ENCODE measurements at places on chromosomes 2 and 18. TPM values are rescaled to one million over a fixed set of nuclear protein-coding genes. Genes with fewer than 3 reads are reported as not detected.

The DSG2 gene
- total RNA-seq = 1.7 TPM

The ALPP gene
- not detected for total RNA-seq

DNA sequence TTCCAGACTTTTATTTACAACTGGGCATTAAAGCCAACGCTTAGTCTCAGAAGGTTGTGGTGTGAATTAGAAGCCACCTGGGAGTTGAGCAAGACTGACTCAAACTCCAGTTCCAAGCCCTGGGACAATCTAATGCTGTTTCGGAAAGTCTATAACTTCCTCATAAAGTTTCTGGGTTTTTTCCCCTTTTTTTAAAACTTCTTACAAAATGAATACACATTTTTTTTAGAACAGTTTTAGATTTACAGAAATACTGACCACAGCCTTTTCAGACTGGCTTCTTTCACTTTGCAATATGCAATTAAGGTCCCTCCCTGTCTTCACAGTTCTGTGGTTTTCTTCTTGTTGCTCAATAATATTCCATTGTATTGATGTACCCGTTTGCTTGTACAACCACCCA lies 115.9 kb upstream of the TWIST2 start:
- no peaks in the 10 kb centered on the region for H3K36me3 ChIP-seq
- H3K4me1 ChIP-seq = peaks cover 19% of the 10 kb centered on the region
- no peaks in the 10 kb centered on the region for H3K27me3 ChIP-seq
- no peak for DNase-seq
- H3K27ac ChIP-seq = no peak overlapping the region
- H3K4me3 ChIP-seq = no peak overlapping the region

GRCh38 chr2:23311186-23311585 lies 73.8 kb upstream of the KLHL29 start:
- H3K27me3 ChIP-seq = peaks cover 13% of the 10 kb centered on the region
- H3K4me3 ChIP-seq = no peak overlapping the region
- H3K27ac ChIP-seq = no peak overlapping the region
- H3K4me1 ChIP-seq = no peaks in the 10 kb centered on the region
- no peaks in the 10 kb centered on the region for H3K36me3 ChIP-seq

DNA sequence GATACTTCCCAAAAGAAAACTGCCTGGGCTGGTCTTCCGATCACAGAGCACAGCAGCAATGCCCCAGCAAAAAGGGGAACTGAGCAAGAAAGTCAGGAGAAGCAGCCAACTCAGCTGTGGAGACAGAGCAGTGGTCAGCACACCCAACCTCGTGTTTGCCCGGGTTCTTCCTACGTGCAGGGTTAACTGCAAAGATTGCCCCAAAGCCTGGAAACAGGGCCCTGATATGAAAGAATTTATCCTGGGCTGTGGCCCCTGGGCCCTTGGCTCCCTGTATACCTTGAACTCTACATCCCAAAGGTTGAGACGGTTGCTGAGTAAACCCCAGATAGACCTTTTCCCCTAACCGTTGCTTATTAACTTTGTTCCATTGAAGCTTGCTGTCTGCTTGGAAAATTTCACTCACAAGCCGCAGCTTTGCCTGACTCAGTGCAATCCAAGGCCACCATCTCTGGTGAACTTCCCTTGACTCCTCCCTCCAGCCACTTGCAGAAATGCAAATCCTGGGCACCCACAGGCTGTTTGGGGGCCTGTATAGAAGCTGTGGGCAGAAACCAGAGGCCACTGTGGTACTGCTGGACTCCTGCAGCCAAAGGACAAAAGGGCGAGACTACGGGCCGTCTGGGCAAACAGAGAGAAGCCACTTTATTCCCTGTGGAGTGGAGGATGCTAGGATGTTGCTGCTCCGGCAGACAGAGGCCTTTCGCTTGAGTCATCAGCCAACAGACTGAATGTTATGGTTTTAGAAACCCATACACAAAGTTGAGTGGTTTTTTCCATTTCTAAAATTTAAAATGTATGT lies 18.2 kb downstream of the NRP2 start:
- peaks cover 61% of the 10 kb centered on the region for H3K4me1 ChIP-seq
- peaks cover 17% of the 10 kb centered on the region for H3K36me3 ChIP-seq
- H3K4me3 ChIP-seq = no peak overlapping the region
- peak; percentile 90 for DNase-seq

DNA sequence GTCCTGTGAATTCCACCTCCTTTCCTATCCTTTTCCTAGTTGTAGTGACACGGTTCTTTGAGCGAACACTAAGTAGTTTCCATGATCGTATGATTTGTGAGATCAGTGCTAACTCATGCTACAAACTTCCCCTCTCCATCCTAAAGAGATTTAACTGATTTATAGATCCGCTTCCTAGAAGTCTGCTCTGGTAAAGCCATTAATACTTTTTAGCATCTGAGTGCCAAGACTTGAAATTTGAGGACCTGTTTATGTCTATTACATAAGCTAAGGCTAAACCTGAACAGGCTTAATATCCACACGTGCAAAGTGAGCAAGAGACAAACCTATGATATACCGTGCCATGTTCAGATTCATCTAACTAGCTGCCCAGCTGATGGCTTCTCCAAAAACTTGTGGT lies 14.9 kb downstream of the PROKR1 start:
- H3K27me3 ChIP-seq = peaks cover 40% of the 10 kb centered on the region
- no peaks in the 10 kb centered on the region for H3K4me1 ChIP-seq
- no peak overlapping the region for H3K4me3 ChIP-seq

DNA sequence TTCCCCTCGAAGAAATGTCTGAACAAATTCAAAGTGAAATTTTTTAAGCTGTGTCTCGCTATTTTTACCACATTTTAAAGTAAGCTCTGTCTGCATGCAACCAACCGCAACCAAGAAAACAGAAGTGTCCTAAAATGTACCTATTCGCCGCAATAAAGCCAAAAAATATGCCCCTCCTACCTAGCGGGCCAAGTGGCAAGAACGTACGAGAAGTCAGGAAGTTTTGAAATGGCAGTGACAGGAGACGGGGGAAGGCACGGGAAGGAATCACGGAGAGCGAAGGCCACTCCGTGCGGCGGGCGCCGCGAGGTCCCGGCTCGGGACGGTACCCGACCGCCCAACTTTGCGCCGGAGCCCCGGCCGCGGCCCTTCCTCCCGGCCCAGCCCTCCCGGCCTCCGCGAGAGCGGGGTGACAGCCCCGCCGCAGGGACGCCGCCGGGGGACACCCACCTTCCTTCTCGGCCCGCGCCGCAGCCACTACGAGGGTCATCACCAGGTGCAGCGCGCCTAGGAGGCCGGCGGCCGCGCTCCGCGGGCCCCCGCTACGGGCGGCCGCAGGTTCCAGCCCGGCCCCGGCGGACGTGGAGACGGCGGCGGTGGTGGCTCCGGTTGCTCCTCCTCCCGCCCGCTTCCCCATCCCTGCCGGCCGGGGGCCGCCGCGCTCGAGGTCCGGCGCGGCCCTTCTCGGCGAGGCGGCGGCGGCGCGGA lies 568 bp downstream of the TMEM131 start:
- H3K4me1 ChIP-seq = peaks cover 2% of the 10 kb centered on the region
- H3K4me3 ChIP-seq = peak overlapping the region; percentile 87
- peak; percentile 17 for DNase-seq
- no peaks in the 10 kb centered on the region for H3K36me3 ChIP-seq
- H3K27me3 ChIP-seq = no peaks in the 10 kb centered on the region
- peak overlapping the region; percentile 98 for H3K27ac ChIP-seq

All from IMR-90 (cell line).